ENCODE measurements at places on chromosomes 4 and X.

DNA sequence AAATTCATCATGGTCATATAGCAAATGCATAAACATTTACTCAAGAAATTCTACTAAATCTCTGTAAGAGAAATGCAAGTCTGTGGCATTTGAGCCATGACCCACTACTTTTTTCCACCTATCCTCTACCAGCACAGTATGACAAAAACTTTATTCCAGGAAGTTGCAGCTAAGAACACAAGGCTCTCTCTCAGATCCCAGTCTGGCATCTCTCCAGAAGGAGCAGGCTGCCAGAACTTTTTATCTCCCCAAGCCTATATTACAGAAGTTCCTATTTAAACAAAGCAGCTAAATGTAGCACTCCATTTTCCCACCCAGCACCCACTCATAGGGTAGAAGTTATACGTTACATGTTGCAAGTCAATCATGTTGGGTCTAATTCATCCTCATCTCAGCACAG lies 49.3 kb upstream of the EPGN start:
- no peak for DNase-seq

DNA sequence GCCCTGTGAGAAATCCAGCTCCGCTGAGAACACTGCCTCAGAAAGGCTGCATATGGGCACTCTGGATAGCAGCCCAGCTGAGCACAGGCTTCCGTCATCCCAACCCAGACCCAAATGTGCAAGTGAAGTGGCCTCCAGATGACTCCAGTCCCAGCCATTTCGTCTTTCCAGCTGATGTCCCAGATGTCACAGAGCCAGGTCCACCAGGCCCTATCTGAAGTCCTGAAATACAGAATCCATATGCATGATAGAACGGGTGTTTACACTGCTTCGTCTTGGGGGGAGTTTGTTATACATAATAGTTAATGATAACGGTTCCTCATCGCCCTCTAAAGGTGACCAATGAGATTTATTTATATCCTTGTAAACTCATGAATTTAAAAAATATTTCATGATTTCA lies 72.6 kb upstream of the TRIM2 start:
- DNase-seq = no peak

- peak; percentile 26 for DNase-seq
These were observed at the start of gene FHL1 for GRCh38 chrX:136147315-136147901. FHL1 (plus strand) TSS chrX:136147533.

- DNase-seq = no peak
These were observed 20.5 kb downstream of the TMEM187 start for GRCh38 chrX:153993079-153993478.

- no peak for DNase-seq
These were observed 5.5 kb downstream of the SAT1 start for GRCh38 chrX:23788521-23788920.

DNA sequence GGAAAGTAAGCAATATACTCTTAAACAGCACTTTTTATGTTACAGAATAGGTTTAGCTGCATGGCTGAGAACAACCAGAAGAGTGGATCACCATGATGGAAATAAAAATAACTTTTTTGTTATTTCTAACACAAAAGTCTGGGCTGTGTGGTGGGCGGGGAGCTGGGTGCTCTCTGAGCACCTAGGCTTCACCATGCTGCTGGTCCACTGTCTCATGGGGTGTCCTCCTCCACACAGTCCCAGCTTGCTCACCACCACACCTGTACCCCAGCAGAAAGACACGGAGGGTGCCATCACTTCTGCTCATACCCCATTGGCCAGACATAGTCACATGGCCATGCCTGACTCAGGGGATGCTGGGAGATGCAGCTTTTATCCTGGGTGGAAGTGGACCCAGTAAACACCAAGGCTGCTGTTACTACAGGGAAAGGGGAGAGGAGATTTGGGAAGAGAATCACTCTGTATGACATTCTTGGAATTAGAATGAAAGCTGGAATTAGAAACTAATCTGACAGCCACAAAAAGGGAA lies 45.0 kb downstream of the CPZ start:
- DNase-seq = no peak

- DNase-seq = no peak
These were observed 31.7 kb downstream of the MAN2B2 start for GRCh38 chr4:6606465-6607235.

Measured in activated CD4-positive, alpha-beta T cell treated with anti-CD3 and anti-CD28 coated beads for 24 hours (primary cell).